Subcutaneous preadipocyte (primary cell): ENCODE measurements at places on chromosomes 1 and 21. TPM values are rescaled to one million over a fixed set of nuclear protein-coding genes. Genes with fewer than 3 reads are reported as not detected.

Gene PAQR6
- 0.37 and 0.59 TPM in 2 replicates for total RNA-seq

Gene LAX1
- total RNA-seq, result not detected in 2 replicates

Gene PTPN7
- not detected in 2 replicates for total RNA-seq

Gene TEX38
- not detected in 2 replicates for total RNA-seq

Gene LRRC38
- total RNA-seq, result not detected in 2 replicates

Gene SIK1
- under 0.01 and 0.39 TPM in 2 replicates for total RNA-seq

Gene DIO1
- total RNA-seq, result not detected in 2 replicates

Gene EPHA2
- total RNA-seq, result 0.73 and 6.8 TPM in 2 replicates

Gene CTSS
- total RNA-seq, result 3.3 and 5.5 TPM in 2 replicates

Gene TEKT2
- total RNA-seq, result not detected in 2 replicates

Gene TPTE
- total RNA-seq, result not detected in 2 replicates

Gene OLFML2B
- 26.8 and 39.5 TPM in 2 replicates for total RNA-seq

Gene ADAM30
- not detected in 2 replicates for total RNA-seq

Gene WNT9A
- total RNA-seq, result 0.78 and 1.5 TPM in 2 replicates

Gene EFCAB7
- total RNA-seq, result 6.3 and 7.7 TPM in 2 replicates

Gene SLC19A2
- 11.8 and 12.3 TPM in 2 replicates for total RNA-seq

Gene ADGRL4
- 7.7 and 37.3 TPM in 2 replicates for total RNA-seq

Gene ZNF648
- total RNA-seq, result not detected in 2 replicates

Gene ARHGEF19
- total RNA-seq, result 2.6 and 2.9 TPM in 2 replicates

Gene OR10J1
- total RNA-seq, result not detected in 2 replicates

Gene DTL
- 12.1 and 44.4 TPM in 2 replicates for total RNA-seq

Gene BACE2
- 16.4 and 20.9 TPM in 2 replicates for total RNA-seq

Gene MECR
- total RNA-seq, result 36.7 and 43.2 TPM in 2 replicates

Gene RCC1
- total RNA-seq, result 59.2 and 76.8 TPM in 2 replicates

Gene OR2L13
- not detected in 2 replicates for total RNA-seq

Gene CD1B
- total RNA-seq, result not detected in 2 replicates
